H54 (cell line): ENCODE measurements at places on chromosomes 6 and 20.

DNA sequence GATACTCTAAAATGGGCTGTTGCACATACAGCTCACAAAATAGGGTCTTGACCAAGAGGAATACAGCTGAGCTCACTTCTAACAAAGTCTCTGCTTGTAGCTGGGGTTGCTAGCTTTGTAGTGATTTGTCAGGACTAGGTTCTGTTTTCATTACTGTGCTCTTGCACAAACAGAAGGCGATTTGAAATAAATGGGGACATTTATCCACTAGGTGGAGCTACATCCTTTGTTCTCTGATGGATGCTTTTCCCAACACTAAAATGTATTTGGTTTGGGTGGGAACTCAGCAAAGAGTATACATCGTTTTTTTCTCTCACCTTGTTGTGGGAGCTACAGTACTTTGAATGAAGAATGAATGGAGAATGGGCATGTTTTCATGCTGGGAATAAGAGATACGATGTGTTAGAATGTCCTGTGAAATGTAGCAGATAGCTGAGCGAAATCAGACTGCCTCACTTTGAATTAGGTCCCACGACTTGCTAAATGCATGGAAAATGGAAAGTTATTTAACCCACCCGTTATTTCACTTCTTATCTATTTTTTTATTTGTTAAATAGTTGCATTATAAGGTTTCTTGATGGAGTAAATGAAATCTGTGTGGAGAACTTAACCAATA is 494.7 kb upstream of the MAP3K7 start:
- DNase-seq, result peak; percentile 1

DNA sequence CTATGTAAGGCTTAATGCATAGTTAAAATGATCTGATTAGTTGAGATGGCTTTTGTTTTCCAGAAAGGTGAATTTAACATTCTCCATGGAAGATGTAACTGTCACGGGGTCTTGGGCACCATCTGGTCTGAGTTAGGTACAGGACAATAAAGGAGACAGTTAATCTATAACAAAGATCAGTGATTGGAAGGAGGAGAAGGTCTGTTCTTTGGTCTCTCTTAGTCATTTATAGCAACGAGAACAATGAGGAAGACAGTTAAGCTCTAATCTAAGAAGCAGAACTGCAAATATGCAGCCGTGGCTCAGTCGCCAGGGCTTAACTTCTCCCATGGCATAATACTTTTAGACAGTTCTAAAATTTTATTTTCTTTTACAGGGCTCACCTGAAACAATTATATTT is 405.5 kb upstream of the SULF2 start:
- no peak for DNase-seq

DNA sequence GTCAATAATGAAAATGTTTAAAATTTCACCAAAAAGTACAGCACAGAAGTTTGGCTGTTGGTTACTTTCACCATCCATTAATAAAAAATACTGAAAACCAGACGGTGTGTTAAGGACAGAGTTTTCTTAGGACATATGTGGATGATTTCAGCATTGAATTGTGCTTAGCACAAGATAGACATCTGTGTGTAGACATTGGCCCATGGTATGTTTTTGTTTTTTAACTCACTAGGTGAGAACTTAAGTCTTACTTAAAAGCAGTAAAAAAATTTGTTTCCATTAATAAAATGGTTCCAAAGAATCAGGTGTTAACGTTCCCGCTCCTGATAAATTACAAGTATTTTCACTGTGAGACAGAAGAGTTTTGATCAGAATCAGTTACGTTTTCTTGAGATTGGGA is 4.2 kb downstream of the TBPL1 start:
- no peak for DNase-seq

DNA sequence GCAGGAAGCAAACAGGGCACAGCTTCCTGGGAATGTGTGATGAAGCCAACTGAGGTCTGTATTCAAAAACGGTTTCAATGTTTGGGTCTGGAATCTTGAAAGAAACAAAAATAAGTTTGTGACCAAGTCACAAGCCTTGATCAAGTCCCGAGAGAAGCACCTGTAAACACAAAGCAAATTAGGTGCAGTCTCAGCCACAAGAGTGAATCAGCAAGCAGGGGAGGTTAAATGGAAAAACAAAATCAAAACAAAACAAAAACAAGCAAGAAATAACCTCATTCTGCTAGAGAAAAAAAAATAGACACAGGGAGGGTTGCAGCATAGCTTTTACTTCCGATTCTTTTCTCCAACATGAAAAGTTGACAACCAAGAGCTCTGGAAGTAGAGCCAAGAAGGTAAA is 201.7 kb downstream of the CLIC5 start:
- no peak for DNase-seq

- no peak for DNase-seq
Observed at GRCh38 chr6:43757966-43758616, 11.9 kb upstream of the VEGFA start.

GRCh38 chr6:161435748-161436070 is 161.8 kb upstream of the AGPAT4 start:
- no peak for DNase-seq

GRCh38 chr6:110255211-110255750 is 75.1 kb downstream of the CDC40 start:
- no peak for DNase-seq

DNA sequence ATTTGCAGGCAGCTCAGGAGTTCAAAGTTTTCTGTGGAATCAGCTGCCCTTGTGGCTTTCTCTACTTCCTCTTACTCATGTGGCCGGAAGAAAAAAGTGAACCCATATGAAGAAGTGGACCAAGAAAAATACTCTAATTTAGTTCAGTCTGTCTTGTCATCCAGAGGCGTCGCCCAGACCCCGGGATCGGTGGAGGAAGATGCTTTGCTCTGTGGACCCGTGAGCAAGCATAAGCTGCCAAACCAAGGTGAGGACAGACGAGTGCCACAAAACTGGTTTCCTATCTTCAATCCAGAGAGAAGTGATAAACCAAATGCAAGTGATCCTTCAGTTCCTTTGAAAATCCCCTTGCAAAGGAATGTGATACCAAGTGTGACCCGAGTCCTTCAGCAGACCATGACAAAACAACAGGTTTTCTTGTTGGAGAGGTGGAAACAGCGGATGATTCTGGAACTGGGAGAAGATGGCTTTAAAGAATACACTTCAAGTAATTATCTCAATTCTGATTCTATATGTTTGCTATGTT is 1.1 kb downstream of the MGME1 start:
- peak; percentile 53 for DNase-seq

GRCh38 chr20:62368976-62369814 is 2.1 kb upstream of the LAMA5 start:
- DNase-seq, result peak; percentile 96

DNA sequence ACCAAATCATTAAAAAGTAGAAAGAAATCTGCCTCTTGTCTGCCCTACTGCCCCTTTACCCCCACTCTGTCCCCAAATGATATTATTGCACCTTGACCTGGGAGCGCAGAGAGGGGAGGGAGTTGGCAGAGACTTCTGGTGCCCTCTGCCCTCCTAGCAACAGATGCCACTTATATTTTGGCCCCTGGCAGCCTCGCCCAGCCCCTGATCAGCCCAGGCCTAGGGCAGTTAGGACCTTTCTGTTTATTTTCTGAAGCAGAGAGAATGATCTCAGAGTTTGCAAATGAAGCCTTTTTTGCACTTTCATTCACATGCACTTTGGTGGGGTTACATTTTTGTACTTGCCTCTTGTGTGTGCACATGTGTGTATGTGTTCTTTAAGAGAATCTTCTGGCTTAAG is 8.4 kb upstream of the SGK2 start:
- no peak for DNase-seq

- DNase-seq, result no peak
Observed at GRCh38 chr6:41922154-41922553, 855 bp downstream of the BYSL start.

DNA sequence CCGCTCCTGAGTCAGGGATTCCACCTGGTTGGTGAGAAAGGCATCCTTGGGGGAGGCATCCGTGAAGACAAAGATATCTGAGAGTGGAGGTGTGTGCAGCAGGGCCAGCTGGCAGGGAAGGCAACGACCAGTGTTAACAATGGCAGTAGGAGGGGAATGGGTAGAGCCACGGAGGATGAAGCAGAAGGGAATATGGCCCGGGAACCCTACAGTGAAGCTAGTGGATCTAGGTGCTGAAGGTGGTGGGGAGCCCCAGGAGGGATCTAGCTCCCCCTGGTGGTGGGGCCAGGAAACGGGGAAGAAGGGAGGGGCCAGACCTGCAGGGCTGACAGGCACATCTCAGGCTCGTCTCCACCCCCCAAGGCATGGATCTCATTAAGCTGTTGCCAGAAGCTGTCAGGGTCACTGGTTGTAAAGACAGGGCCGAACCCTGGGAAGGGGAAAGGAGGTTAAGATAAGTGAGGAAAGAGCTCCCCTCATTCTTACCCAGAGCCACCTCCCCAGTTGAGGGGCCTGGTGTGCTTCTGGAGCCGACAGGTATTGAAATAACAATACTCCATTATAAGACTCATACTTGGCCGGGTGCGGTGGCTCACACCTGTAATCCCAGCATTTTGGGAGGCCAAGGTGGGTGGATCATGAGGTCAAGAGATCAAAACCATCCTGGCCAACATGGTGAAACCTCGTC is 7.3 kb downstream of the VWA7 start:
- peak; percentile 87 for DNase-seq

DNA sequence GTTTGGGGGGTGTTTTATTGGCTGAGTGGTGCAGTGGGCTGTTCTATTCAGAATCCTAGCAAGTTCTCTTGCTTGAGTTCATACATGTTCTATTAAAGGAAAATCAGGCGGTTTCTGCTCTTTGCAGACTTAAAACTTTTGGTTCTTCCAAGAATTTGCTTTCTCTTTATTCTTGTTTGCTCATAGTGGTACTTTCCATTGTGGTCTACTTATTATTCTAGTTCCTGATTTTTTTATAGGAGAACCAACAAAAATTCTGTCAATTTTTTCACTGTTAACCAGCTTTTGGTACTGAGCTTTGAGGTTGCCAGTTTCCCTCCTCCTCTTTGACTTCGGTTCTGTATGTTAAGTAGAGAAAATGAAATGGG is 6.7 kb downstream of the AFDN start:
- DNase-seq, result no peak

- no peak for DNase-seq
Observed at GRCh38 chr6:157091856-157092460, 231.4 kb downstream of the TMEM242 start.

- DNase-seq, result no peak
Observed at GRCh38 chr6:106626485-106626884, 2.8 kb downstream of the RTN4IP1 start.

GRCh38 chr20:20363799-20364592 is 3.9 kb upstream of the INSM1 start:
- DNase-seq, result no peak

GRCh38 chr6:18265787-18266522 is 1.6 kb upstream of the DEK start:
- no peak for DNase-seq

DNA sequence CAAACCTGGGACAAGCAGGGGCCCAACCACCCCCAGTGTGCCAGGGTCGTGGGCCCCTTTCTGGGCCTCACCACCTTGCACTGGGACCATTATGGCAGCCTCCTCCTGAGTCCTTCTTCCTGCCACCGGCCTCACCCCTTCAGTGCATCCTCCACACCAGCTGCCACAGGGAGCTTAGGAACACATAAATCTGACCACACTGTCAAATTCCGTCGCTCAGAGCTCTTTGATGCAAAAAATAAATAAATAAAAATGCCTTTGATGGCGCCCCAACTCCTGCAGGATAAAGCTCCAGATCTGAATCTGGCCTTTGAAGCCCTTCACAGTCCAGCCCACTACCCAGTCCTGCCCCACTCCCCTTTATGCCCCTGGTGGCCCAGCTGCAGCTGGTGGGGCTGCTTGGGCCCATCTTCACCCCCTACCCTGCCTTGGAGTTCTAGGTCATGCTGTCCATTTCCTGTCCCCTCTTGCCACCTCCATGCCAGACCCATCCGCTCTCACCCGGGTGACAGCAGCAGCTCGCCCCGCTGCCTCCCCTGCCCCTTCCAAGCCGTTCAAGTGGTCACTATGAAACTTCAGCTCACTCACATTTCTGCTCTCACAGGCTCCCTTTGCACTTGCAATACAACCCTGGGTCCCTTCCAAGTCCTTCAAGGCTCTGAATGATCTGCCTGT is 16.0 kb downstream of the MYH7B start:
- no peak for DNase-seq

DNA sequence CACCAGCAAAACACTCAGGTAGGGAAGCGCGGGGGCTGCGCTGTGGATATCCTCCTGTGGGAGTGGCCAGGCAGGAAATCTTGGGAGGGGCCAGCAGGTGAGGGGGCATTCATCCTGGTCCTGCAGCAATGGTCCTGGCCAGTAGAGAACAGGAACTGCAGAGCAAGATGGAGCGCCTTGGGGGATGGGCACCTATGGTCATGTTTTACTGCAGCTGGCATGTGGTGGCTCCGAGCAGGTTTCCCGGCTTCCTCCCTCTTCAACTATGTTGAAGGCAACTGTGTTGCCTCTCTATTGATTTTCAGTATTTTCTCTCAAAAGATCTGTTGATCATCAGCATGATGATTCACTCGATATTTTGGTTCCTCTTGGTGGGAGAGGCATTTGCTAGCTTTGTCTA is 70.9 kb downstream of the SNAP91 start:
- DNase-seq, result no peak

- no peak for DNase-seq
Observed at GRCh38 chr6:116354236-116354635, 16.5 kb upstream of the DSE start.

GRCh38 chr20:13286607-13287006 is 65.5 kb downstream of the ISM1 start:
- DNase-seq, result no peak

- DNase-seq, result no peak
Observed at GRCh38 chr20:24912397-24913075, 36.5 kb upstream of the CST7 start.

GRCh38 chr6:4102687-4103244 is 23.8 kb upstream of the FAM217A start:
- no peak for DNase-seq

DNA sequence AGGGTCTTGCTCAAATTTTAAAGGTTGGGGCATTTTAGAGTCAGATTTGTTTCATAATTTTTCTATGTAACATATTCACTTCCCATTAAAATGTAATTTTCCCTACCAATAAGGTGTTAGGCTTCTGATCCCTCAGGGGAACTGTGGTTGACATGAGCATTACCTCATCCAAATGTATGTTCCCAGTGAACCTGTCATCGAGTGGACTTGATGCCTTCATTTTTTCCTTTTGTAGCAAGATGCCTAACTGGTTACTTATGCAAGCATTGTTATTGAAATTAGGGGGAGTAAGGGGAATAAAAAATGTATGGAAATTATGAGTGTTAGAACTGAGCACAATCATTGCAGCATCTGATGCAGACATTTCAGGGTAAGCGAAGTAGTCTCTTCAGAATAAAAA is 360.5 kb downstream of the BCKDHB start:
- no peak for DNase-seq

- DNase-seq, result no peak
Observed at GRCh38 chr6:24321538-24322162, 36.2 kb downstream of the DCDC2 start.

- no peak for DNase-seq
Observed at GRCh38 chr20:6732001-6732447, 35.5 kb upstream of the BMP2 start.

GRCh38 chr20:46350201-46350985 is 42.1 kb upstream of the CDH22 start:
- peak; percentile 62 for DNase-seq

- DNase-seq, result no peak
Observed at GRCh38 chr20:15031546-15032351, 694.3 kb upstream of the FLRT3 start.
